Activated naive CD8-positive, alpha-beta T cell treated with anti-CD3 and anti-CD28 coated beads, Interleukin-2, amount 10 ng/mL, durations not matched to agents 7 days and 5 days (primary cell): ENCODE measurements at places on chromosomes 4 and X.

- H3K36me3 ChIP-seq, result no peaks in the 10 kb centered on the region
- H3K27me3 ChIP-seq, result no peaks in the 10 kb centered on the region
- no peak overlapping the region for H3K4me3 ChIP-seq
- H3K27ac ChIP-seq, result no peak overlapping the region
- DNase-seq, result no peak
- H3K4me1 ChIP-seq, result no peaks in the 10 kb centered on the region
These were observed 48.5 kb downstream of the MAGEC2 start for GRCh38 chrX:142156567-142156966.

DNA sequence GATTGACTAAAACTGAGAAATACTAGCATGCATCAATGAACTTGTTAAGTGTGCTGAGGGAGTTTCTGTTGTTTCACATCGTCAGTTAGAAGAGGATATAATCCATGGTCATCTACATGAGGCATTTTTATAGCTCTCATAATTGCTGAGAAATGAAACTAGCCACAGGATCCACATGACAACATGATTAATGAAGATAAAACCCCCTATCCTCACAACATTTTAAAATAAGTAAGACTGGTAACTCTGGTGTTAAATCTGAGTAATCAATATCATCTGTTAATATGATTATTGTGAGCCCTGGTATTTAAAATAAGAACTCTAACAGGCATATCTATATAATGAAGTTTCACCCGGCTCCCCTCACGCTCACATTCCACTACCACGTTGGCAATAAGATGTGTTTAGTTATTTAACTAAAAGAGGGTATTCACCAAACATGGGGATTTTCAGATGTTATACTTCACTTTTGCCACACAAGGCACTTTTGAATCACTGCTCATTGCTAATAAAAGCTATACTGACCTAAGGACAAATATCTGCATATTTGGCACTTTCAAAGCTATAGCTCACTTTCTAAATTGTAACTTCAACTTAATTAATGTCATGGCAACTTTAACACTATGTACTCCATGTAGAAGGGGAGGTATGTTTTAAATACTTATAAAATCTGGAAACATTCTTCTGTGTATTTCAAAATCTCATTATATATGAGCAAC lies 6.7 kb downstream of the UNC5C start:
- peaks cover 41% of the 10 kb centered on the region for H3K27me3 ChIP-seq
- DNase-seq, result no peak
- H3K4me1 ChIP-seq, result no peaks in the 10 kb centered on the region
- no peaks in the 10 kb centered on the region for H3K36me3 ChIP-seq

DNA sequence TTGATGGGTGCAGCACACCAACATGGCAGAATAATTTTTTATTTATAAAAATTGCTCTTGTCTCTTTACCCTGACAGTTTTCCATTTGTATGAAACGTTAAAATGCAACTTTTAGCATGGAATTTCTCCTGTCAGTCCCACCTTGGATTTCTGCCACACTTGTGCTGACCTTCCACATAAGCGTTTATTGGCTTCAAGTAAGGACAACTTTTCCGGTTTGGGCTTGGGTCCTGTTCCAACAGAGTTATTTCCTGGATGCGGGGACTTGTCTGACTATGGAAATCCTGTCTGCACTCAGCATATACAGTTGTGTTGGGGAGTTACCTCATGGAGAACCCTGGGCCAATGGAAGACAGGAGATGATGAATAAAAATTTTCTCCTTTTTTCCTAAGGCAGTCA lies 294.7 kb downstream of the NAF1 start:
- H3K4me1 ChIP-seq, result no peaks in the 10 kb centered on the region
- no peaks in the 10 kb centered on the region for H3K27me3 ChIP-seq
- no peak for DNase-seq
- no peak overlapping the region for H3K27ac ChIP-seq

GRCh38 chr4:185339941-185340340 lies 55.8 kb downstream of the LRP2BP start:
- no peak overlapping the region for H3K27ac ChIP-seq
- no peak overlapping the region for H3K4me3 ChIP-seq
- H3K27me3 ChIP-seq, result no peaks in the 10 kb centered on the region
- peaks cover 8% of the 10 kb centered on the region for H3K4me1 ChIP-seq

DNA sequence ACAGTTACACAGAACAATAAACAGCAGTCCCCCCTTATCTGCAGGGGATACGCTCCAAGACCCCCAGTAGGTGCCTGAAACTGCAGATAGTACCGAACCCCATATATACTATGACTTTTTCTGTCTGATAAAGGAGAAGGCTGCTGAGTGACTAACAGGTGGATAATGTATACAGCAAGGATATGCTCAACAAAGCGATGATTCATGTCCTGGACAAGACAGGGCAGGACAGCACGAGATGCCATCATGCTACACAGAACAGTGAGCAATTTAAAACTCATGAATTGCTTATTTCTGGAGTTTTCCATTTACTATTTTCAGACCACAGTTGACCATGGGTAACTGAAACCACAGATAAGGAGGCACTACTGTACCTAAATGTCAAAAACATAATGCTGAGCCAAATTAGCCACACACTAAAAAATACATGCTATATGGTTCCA lies 76.1 kb downstream of the MANBA start:
- H3K36me3 ChIP-seq, result peaks cover 6% of the 10 kb centered on the region
- H3K4me3 ChIP-seq, result no peak overlapping the region
- no peaks in the 10 kb centered on the region for H3K4me1 ChIP-seq
- DNase-seq, result no peak
- H3K27ac ChIP-seq, result no peak overlapping the region

DNA sequence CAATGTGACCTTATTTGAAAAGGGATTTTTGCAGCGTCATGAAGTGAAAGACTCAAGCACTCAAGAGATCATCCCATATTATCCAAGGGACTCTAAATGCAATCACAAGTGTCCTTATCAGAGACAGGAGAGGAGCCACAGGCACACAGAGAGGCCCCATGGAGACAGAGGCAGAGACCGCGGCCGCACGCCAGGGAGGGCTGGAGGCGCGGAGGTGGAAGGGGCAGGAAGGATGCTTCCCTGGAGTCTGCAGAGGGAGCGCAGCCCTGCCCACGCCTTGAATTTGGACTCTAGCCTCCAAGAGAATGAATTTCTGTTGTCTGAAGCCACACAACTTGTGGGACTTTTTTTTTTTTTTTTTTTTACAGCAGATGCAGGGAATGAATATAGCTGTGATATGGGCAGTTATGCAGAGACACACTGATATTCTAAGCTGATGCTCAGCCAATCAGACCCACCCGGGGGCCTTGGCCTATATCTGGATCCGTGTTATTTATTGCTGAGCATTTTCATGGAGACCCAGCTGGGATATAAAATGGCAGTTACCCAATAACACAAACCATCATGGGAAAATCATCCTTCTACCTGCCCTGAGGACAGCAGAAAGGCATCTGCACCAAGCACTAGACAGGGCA lies 244.8 kb upstream of the PSAPL1 start:
- H3K27ac ChIP-seq, result no peak overlapping the region
- no peak overlapping the region for H3K4me3 ChIP-seq
- DNase-seq, result no peak

GRCh38 chr4:90445380-90445779 lies 318.2 kb downstream of the CCSER1 start:
- peaks cover 2% of the 10 kb centered on the region for H3K27me3 ChIP-seq
- no peak overlapping the region for H3K4me3 ChIP-seq
- no peaks in the 10 kb centered on the region for H3K4me1 ChIP-seq
- H3K36me3 ChIP-seq, result no peaks in the 10 kb centered on the region
- no peak for DNase-seq

DNA sequence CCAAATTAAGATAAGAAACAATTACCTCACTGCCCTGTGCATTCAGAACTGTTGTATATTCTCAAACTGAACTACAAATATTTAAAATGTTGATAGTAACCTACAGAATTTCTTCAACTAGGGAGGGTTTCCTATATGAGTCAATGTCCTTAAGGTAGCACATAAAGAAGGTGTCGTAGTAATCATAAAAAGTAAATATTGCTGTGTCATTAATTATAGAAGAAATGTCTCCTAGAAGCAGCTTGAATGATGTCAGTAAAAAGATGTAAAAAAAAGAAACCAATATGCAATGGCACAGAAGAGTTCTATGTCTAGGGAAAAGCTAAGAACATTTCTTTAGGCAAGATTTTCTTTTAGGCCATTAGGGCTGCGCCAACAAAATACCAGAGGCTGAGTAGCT lies 559.6 kb upstream of the EPHA5 start:
- no peak overlapping the region for H3K27ac ChIP-seq
- no peaks in the 10 kb centered on the region for H3K27me3 ChIP-seq
- no peaks in the 10 kb centered on the region for H3K4me1 ChIP-seq
- no peaks in the 10 kb centered on the region for H3K36me3 ChIP-seq

- DNase-seq, result no peak
- peaks cover 5% of the 10 kb centered on the region for H3K4me1 ChIP-seq
- H3K4me3 ChIP-seq, result no peak overlapping the region
- peaks cover 2% of the 10 kb centered on the region for H3K27me3 ChIP-seq
- no peak overlapping the region for H3K27ac ChIP-seq
These were observed 154.9 kb downstream of the ASB9 start for GRCh38 chrX:15114743-15115566.

DNA sequence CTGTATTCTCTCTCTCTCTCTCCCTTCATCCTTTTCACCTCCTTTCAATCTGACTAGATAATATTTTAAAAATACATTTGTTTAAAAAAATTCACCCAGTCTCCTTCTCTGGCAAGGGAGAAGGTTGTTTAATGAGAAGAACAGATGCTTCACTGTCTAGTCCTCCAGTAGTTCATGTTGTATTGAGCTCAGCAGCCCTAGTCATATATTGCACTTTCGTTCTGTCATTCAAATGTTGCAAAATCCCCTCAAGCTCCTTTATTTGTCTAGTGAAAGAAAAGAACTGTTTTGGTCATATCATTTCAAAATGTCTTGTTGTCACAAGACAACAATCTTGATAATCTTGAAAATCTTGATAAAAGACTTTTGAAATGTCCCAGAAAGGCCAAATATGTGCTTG lies 248.0 kb downstream of the GALNTL6 start:
- no peaks in the 10 kb centered on the region for H3K4me1 ChIP-seq
- H3K27ac ChIP-seq, result no peak overlapping the region
- no peak for DNase-seq
- no peaks in the 10 kb centered on the region for H3K27me3 ChIP-seq
- H3K36me3 ChIP-seq, result no peaks in the 10 kb centered on the region

GRCh38 chr4:127261476-127261875 lies 371.3 kb upstream of the INTU start:
- no peaks in the 10 kb centered on the region for H3K27me3 ChIP-seq
- H3K27ac ChIP-seq, result no peak overlapping the region
- no peak for DNase-seq
- H3K36me3 ChIP-seq, result no peaks in the 10 kb centered on the region

DNA sequence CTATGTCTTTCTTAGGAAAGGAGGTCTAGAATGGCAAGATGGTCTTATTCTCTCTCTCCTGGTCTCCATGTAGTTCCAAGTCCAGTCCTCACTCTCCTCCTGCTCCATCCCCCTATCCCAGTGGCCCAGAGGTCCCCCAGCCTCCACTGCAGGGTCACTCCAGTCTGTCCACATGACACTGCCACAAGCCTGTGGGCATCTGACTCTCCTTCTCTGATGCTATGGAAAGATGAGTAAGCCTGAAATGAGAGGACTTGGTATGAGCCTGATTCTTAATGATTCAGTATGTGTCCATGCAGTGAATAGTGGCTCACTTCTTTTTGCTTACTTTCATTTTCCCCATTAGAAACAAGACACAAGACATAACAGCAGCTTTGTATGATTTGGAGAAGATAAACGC lies 516.8 kb upstream of the ADGRL3 start:
- no peak overlapping the region for H3K27ac ChIP-seq
- H3K4me1 ChIP-seq, result no peaks in the 10 kb centered on the region
- no peak for DNase-seq
- no peaks in the 10 kb centered on the region for H3K27me3 ChIP-seq
- H3K36me3 ChIP-seq, result no peaks in the 10 kb centered on the region
- no peak overlapping the region for H3K4me3 ChIP-seq

DNA sequence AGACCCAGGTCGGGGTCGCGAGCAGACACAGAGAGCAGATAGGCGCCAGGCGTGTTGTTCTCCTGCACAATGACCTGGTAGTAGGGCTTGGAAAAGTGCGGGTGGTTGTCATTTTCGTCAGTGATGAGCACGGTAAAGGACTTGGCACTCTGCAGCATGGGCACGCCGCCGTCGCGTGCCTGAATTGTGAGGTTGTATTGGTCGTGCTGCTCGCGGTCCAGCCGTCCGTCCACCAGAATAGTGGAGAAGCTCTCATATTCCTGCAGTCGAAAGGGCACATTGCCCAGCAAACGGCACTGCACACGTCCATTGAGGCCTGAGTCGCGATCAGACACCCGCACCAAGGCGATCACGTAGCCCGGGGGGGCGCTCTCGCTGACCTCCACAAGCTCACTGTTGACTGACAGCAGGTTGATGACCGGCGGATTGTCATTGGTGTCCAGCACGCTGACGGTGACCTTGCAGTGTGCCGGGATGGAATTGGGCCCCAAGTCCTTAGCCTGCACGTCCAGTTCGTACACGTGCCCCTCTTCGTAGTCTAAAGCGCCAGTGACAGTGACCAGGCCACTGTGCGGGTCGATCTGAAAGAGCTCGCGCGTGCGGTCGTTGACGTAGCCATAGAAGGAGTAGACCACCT lies 2.8 kb downstream of the PCDH19 start:
- H3K27ac ChIP-seq, result peak overlapping the region; percentile 42
- no peak for DNase-seq
- no peak overlapping the region for H3K4me3 ChIP-seq
- H3K36me3 ChIP-seq, result no peaks in the 10 kb centered on the region
- H3K27me3 ChIP-seq, result peaks cover 40% of the 10 kb centered on the region

GRCh38 chrX:40094041-40094899 lies 3.5 kb downstream of the BCOR start:
- H3K27me3 ChIP-seq, result no peaks in the 10 kb centered on the region
- peak overlapping the region; percentile 69 for H3K27ac ChIP-seq
- DNase-seq, result no peak
- H3K4me3 ChIP-seq, result peak overlapping the region; percentile 94

- no peak overlapping the region for H3K4me3 ChIP-seq
- H3K27me3 ChIP-seq, result no peaks in the 10 kb centered on the region
- no peak overlapping the region for H3K27ac ChIP-seq
- peaks cover 6% of the 10 kb centered on the region for H3K36me3 ChIP-seq
- DNase-seq, result no peak
These were observed 65.0 kb downstream of the ATXN3L start for GRCh38 chrX:13254870-13255269.

GRCh38 chr4:100754751-100755150 lies 236.9 kb upstream of the EMCN start:
- H3K4me1 ChIP-seq, result no peaks in the 10 kb centered on the region
- no peak overlapping the region for H3K4me3 ChIP-seq
- peaks cover 3% of the 10 kb centered on the region for H3K27me3 ChIP-seq
- no peaks in the 10 kb centered on the region for H3K36me3 ChIP-seq
- DNase-seq, result no peak
